ENCODE measurements at places on chromosomes 12 and 14.

GRCh38 chr14:58196198-58196597, 3.8 kb upstream of the ACTR10 start:
- no peak for DNase-seq

DNA sequence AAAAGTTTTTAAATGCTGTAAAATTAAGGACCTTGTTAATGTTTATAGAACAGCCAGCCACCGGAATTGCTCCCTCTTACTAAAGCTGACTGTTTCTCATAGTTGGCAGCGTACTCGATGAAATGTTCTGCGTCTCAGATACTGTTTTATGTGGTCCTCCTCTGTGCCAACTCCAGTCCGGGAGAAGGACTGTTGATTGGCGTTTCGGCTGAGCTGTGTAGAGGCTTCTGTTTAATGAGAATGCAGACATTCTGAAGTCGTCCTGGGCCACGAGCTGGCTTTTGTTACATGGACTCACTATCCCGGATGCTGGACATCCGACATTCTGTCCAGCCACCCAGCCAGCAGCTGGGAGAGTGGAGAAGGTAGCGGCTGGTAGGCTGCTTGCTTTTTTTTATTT, 75.4 kb downstream of the WDR20 start:
- no peak for DNase-seq

DNA sequence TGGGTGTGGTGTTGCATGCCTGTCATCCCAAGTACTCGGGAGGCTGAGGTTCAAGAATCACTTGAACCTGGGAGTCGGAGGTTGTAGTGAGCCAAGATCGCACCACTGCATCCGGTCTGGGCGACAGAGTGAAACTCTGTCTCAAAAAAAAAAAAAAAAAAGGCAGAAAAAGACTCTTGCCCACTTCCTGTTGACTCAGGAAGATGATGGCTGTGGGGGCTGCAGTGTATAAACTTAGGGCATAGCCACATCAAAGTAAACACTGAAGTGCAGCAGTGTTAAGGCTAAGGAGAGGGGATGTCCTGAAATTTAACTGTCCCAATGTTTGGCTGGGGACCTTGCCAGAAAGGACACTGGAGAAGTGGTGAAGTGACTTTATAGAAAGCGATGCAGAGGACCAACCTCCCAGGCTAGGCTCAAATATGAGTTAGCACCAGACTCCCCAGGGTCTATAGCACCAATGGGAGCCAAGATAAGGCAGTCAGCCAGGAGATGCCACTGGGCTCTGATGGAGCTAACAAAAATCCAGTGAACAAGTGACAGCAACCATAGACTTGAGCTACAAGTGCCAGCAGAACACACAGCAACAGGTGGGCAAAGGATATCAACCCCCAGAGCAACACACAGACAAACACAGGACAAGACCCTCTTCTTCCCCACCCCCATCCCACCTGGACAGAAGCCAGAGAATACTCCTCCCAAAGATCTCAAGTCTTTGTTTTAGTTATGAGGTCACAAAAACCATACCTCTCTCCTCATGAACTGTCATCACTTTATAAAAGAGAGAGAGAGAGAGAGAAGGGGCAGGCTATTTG, 28.0 kb downstream of the NELL2 start:
- peak; percentile 68 for DNase-seq

DNA sequence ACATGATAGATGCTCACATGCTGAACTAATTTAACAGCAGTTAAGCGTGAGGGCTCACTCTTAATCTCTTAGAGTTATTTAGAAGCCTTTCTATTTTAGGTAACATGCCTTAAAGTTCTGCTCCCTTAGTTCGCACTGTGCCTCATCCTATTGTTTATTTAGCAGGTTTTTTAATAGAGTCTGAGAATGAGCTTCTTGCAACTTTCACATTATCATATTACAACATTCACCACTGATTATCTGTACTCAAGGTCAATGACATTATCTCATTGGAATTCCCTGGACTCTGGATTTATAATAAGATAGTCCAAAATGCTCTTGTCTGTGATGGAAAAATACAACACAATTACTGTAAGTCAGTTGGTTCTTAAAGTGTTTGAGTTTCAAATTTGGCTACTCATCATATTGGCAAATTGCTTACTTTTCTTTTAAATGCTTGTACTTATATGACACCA, 183.6 kb upstream of the SLC38A2 start:
- no peak for DNase-seq

- DNase-seq, result no peak
Measured at GRCh38 chr12:47828008-47828975, 8.6 kb upstream of the HDAC7 start.

GRCh38 chr14:56686416-56686815, 106.8 kb downstream of the TMEM260 start:
- DNase-seq, result no peak

- DNase-seq, result peak; percentile 70
Measured at GRCh38 chr12:89040146-89040964, 311.9 kb downstream of the DUSP6 start.

GRCh38 chr12:89731614-89732013, 23.0 kb upstream of the ATP2B1 start:
- peak; percentile 26 for DNase-seq

DNA sequence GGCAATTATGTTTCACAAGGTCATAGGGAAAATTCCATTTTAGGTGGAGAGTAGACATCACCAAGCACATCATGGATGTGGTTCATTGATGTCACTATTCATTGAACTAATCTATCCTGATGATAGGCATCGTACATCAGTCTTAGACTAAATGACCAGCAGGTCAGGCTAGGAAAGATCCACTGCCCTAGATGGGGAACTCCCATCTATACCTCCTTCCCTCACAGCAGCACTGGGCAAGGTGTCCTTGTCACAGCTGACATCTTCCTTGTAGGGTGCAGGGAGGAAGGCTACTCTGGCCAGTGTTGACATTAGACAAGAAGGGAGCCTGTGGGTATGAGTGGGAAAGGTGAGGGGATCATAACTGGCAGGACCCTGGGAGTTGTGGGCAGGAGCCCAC, 63.8 kb upstream of the CAPRIN2 start:
- no peak for DNase-seq

GRCh38 chr12:127383281-127383680, 883.7 kb upstream of the TMEM132C start:
- DNase-seq, result no peak

DNA sequence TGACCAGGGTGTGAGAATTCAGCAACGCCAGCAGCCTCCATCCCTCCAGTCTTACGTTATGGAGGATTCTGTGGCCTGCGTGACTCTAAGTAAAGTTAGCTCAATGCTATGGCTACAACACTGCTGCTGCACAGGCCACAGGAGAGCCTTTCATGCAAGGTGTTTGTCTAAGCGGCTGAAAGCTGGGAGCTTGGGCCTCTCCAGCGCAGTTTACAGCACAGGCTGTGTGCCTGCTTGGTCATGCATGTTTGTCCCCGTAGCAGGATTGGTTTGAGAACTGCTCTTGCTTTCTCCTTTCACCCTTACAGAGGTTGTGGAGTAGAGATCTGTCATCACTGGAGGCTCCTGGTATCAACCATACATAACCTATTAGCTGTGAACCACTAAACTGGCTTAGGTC, 113.1 kb upstream of the TMCC3 start:
- no peak for DNase-seq

- no peak for DNase-seq
Measured at GRCh38 chr12:42770261-42770660, 180.7 kb upstream of the PRICKLE1 start.

- no peak for DNase-seq
Measured at GRCh38 chr12:112606611-112607365, 184.8 kb upstream of the RPH3A start.

DNA sequence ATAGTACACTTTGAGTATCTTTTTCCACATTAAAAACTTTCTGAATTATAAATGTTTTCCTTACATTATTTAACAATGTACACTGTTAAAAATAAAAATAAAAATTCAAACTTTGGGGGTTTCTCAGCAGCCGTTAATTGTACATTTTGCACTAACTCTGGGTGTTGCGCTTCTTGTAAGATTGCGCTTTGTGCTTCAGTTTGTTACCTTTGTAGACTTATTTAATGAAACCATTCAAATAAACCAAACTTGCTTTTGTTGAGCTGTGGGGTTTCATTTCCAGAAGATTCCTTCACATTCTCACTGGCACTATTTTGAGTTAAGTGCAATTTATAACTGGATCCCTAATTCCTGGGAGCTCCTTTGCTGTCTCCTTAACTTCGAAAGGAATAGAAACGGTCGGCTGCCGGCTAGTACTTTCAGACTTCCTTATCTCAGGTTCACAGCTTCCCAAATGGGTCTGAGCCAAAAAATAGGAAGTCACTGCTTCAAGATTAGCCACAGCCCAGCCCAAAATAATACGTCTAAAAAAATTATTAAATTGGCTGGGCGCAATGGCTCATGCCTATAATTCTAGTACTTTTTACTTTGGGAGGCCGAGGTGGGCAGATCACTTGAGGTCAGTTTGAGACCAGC, 38.2 kb downstream of the RAD52 start:
- no peak for DNase-seq

DNA sequence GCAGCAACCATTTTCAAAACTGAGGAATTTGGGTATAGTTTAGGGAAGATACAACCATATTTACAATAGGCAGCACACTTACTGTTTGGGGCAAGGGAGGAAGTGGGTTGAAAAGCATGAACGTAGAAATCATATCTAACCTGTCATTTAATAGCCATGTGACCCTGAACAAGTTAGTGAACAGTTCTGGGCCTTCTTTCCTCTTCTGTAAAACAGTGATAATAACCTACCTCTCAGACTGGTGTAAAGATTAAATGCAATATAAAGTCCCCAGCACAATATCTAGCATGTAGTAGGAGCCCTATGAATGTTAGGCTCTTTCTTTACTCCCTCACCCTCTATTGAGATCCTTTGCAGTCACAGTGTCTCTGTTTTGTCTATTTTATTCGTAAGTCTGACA, 33.5 kb downstream of the A2ML1 start:
- no peak for DNase-seq

- no peak for DNase-seq
Measured at GRCh38 chr14:69667938-69668335, 56.5 kb downstream of the SUSD6 start.

- DNase-seq, result no peak
Measured at GRCh38 chr14:58882577-58883018, 244.8 kb downstream of the DACT1 start.

GRCh38 chr14:65850429-65851135, 438.1 kb downstream of the FUT8 start:
- DNase-seq, result peak; percentile 19

DNA sequence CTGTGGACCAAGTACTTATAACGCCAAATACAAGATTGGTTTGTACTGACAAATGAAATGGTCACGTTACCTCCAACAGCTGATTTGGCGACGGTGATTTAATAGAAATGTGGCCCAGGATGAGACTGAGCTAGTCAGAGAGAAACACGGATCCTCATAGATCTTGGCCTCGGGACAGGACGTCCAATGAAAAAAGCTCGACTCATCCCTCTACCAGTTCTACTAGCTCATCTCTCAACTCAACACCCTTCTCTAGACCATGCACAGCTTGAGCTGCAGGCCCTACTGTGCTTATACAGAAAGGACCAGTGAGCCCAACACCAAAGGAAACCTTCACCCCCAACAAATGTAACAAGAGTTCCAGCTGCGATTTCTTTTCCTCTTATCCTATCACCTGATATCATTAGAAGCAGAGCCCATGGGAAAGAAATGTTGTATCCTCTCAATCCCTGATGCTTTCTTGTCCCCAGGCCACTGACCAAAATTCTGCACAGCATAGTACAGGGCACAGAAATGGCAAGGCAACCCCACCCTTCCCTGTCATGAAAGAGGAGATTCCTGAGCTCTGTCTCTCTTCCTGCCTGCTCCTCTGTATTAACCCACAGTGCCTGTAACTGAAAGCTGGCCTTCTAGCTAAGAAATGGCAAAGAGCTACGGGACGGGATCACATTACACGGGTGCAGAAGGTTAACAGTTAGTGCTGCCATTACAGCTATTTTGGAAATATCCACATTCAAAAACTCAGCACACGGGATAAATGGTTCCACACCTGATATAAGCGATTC, 39.2 kb downstream of the DICER1 start:
- no peak for DNase-seq

DNA sequence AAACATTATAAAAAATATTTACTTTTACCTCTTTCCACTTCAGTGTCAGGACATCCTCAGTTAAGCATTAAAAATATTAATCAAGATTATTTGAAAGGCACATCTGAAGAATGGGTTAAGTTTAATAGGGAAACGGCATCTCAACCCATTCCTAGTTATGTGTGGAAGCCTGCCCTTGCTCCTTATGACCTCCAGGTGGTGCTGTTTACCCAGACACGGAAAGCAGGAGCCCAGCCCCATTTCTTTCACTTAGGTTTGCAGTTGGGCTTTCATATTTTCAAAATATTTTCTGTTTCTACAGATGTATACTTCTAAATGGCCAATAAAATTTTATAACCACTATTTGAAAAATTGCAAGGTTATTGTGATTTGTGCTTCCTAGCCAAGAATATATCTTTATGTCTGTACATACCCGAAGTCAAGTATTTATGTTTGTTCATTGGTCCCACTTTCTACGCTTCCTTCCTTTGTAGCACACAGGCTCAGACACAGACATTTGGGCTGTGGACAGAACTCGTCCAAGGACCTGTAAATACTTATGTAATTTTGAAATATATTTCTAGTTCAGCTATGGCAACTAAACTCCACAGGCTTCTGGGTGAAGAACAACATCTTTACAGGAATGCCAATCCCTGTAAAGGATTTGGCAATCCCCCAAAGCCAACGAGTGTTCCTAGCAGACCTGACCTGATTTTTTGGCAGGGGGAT, 247.1 kb downstream of the AKAP6 start:
- DNase-seq, result no peak

DNA sequence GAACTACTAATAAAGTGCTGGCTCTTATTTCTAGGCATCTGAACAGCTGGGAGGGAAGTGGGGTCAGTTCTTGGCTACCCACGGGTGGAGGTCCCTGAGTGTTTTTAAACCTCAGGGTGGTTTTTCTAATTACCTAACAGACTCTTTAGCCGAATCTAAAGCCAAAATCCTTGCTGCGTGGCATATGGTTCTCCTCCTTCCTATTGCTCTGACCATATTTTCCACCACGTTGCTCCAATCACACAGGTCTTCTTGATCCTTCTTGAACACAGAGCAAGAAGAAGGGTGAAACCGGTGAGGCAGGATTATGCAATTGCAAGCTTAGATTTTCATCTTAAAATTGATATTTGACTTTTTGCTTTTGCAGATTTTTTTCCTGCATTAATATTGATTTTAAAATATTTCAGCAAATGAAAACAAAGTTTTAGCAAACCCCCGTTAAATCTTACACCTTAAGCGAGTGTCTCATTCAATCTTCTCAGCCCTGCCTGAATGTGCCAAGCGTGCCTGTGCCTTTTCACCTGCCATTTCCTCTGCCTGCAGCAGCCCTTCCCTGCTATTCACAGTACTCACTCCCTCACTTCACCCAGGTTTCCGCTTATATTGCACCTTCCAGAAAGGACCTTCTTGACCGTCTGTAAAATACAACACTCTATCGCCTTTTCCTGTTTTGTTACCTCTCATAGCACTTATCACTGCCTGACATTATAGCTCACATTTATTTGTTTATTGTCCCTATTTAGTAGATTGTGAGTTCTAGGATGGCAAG, 506.0 kb downstream of the DIO2 start:
- no peak for DNase-seq

- no peak for DNase-seq
Measured at GRCh38 chr12:52220477-52220876, 12.6 kb upstream of the KRT7 start.

GRCh38 chr14:67166450-67166853, 22.8 kb upstream of the GARIN2 start:
- DNase-seq, result peak; percentile 25

All from CD8-positive, alpha-beta T cell (primary cell).